ENCODE measurements at places on chromosomes 7 and 10.

GRCh38 chr10:88525371-88526069 is 57.6 kb downstream of the RNLS start:
- no peak for DNase-seq

GRCh38 chr7:91128683-91129348 is 135.4 kb upstream of the FZD1 start:
- DNase-seq, result no peak

- DNase-seq, result no peak
These were observed 27.2 kb upstream of the ARMS2 start for GRCh38 chr10:122427280-122427679.

DNA sequence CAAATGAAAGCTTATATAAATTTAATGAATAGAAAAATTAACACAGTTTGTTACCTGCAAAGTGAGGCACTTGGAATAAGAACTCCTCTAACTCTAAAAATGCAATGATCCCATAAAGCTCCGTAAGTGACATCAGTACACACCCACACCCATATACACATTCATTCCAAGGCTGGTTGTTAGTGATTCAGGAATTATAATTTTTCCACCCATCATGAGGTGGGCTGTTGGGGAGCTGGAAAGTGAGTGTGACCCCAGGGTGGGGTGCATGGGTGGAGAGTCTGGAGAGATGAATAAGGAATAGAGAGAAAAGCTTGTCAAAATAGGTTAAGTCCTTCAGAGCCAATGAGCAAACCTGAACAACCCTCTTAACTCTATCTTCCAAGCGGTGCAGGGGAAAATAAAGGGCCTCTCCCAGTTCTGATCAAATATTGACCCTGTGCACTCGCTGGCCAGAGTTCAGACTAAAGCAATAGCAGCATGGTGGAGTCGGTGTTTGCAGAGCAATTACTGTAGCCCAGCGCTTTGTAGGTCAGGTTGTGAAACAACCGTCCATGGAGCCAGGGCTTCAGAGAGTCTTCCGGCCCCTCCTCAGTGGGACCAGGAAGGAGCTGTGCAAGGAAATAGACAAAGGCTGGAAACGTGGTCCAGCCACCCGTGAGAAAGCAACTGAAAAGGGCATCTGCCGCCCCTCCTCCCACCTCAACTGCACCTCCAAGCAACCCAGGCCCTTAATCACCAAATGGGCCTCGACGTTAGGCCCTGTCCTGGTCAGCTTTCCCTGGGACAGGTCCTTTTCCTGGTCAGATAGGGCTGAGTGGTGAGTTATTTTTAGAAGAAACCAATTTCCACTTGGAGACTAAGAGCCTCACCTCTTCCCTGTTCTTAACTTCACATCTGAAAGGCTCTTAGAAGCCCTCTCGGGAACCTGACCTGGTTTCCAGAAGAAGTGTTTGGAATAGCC is 61.2 kb downstream of the SH3PXD2A start:
- no peak for DNase-seq

Data from caudate nucleus (tissue), 63 donors.